ENCODE measurements at places on chromosomes 2 and 18.
A peak's percentile ranks its signal among the peaks of the same experiment; 100 is the strongest.

GRCh38 chr18:59633317-59633716 is 63.9 kb downstream of the CCBE1 start:
- DNase-seq: no peak

- no peak for DNase-seq
These were observed 60.6 kb downstream of the ZNF516 start for GRCh38 chr18:76434452-76434851.

- no peak for DNase-seq
These were observed 80.5 kb downstream of the GALNT14 start for GRCh38 chr2:31057691-31058090.

DNA sequence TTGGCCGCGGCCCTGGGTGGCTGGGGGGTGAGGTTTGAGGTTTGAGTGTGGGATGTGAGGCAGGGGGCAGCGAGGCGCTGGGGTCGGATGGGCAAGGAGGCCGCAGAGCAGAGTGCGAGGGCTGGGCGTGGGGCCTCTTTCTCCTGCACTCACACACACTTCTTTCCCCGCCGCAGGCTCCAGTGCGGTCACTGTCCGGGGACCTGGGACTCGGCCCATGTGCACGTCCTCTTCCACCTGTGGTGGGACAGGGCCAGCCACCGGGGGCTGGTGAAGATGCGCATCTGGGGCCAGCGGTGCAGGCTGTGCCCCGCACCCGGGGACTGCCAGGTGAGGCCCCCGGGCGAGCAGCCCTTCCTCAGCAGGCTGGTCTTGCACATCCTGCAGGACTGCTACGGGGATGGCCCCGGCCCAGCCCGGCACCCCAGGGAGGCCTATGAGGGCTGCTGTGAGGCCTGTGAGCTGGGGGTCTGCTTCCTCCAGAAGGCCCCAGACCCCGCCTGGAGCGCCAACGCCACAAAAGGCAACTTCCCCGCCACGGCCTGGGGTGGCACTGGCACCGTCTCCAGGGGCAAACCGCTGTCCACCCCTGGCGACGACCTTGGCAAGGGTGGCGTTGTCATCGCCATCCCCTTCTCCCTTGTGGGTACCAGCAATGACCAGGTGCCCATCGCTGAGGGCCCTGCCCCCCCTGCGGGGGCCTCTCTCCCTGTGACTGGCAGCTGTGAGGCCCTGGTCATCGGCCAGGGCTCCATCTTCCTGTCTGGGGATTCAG is 2.2 kb downstream of the RTP5 start:
- no peak for DNase-seq

- DNase-seq: no peak
These were observed 15.7 kb downstream of the MAP4K3 start for GRCh38 chr2:39421354-39421753.

- DNase-seq: no peak
These were observed 181.8 kb downstream of the DSC3 start for GRCh38 chr18:30860741-30861140.

DNA sequence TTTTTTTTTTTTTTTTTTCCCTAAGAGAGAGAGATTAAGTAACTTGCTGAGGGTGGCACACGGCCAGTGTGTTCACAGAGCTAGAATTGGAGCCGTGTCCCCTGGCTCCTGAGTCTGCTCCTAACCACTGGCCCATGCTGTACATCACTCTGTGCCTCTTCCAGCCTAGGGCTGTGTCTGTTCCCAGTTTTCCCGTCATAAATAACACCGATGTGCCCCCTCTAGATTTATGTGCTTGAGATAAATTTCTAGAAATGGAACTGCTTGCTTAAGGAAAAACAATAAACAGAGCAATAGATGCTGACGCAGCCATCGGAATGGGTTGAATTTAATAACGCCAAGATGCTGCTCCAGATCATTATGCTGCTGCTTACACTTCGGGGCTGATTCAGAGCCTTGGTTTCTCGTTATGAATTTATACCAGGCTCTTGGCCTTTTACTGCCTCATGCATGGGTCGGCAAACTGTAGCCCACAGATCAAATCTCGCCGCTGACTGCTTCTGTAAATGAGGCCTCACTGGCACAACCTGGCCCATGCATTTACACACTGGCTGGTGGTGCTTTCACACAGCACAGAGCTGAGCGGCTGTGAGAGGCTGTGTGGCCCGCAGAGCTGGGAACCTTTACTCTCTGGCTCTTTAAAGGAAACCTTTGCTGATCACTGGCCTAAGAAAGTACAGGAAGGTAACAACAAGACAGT is 58.1 kb downstream of the NDUFA10 start:
- no peak for DNase-seq

DNA sequence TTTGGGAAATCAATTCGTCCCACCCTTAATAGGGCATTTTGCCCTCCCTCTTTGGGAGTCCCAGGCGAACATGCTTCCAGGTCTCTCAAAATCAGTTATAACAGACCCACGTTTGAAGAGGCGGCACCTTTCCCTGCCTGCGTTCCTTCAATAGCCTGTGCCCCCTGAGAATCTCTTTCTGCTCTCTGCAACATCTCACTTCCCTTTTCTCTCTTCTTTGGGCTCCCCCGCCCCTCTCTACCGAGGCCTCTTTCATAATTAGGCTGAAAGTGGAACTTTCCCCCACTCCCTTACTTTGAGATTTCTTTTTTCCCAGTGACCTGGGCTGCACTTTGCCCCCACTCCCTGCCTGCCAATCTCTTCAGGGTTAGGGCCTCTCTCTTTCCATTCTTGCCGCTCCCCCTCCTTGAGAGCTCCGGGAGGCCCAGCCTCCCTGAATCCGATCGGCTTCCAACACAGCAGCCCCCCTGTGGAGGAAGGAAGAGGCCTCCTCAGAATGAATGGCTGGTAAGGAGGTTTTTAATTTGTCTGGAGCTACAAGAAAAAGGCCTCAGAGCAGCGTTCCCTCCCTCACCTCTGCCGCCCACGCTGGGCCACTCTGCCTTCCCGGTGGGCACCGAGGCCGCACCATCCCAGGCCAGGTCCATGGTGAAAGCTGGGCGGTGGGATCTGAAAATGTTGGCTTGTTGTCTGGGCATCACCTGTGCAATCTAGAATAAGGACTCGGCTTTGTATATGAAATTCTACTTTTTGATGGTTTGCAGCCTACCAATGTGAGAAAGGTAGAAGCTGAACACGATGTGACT is 162.6 kb upstream of the SIX3 start:
- DNase-seq: no peak

DNA sequence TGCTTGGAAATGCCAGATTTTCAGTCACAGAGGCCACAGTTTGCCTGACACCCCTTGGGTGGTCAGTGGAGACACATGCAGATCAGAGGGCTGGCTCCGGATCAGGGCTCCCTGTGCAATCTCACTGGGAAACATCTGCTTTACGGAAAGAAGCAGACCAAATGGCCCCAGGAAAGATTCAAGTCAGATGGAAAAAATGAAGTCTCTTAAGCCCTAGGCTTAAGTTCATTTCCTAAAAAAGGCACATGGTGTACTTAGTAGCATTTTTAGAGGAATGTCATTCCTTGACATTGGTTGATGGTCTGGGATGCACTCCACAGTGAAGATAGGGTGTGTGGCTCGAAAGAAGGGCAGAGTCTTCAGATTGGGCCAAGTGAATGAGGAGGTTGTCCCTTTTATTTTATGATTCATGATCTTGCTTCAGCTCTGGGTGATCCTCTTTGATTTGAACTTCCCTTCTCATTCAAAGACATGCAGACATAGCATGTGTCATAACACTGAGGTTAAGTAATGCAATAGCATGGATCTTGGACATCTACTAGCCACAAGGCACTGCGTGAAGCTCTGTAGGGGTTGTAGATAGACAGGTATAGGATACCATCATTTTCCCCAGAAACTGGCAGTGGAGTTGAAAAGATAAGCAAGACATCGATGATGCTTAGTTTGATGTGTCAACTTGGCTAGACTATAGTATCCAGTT is 56.5 kb downstream of the KCNE4 start:
- DNase-seq: no peak

DNA sequence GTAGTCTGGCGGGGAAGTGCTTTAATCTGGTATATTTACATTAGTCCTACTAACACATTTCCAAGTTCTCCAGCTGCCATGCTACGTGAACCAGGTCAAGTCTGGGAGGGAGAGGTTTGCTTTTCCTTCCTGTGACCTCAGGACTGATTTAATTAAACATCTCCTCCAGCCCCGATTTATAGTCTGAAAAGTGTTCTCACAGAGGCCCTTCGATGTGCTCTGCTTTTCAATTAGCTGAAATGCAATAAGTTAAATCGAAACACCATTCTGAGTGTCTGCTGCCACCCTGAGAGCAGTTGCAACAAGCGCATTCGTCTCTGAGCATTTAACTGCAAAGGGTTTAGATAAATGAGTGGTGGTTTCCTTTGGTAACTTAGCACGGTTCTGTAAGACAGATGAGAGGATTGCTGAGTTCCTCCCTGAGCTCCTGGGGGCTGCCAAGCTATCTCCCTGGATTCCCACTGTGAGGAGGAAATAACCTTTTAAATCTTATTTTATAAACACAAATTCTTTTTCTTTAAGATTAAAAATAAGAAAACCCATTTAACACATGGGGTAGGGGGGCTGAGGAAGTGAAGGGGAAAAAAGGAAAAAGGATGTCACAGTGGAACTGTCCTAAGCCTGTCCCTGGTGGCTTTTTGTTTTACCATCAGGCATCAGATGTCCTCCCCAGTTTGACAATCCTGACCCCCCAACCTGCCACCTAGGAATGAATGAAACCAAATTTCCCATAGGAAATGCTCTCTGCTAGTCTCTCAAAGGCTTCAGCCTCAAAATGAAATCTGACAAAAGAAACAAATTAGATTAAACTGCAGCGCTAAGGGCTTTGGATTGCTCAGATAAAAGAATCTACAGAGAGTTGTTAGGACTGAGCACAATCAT is 56.5 kb upstream of the CREB1 start:
- DNase-seq: peak; percentile 77

DNA sequence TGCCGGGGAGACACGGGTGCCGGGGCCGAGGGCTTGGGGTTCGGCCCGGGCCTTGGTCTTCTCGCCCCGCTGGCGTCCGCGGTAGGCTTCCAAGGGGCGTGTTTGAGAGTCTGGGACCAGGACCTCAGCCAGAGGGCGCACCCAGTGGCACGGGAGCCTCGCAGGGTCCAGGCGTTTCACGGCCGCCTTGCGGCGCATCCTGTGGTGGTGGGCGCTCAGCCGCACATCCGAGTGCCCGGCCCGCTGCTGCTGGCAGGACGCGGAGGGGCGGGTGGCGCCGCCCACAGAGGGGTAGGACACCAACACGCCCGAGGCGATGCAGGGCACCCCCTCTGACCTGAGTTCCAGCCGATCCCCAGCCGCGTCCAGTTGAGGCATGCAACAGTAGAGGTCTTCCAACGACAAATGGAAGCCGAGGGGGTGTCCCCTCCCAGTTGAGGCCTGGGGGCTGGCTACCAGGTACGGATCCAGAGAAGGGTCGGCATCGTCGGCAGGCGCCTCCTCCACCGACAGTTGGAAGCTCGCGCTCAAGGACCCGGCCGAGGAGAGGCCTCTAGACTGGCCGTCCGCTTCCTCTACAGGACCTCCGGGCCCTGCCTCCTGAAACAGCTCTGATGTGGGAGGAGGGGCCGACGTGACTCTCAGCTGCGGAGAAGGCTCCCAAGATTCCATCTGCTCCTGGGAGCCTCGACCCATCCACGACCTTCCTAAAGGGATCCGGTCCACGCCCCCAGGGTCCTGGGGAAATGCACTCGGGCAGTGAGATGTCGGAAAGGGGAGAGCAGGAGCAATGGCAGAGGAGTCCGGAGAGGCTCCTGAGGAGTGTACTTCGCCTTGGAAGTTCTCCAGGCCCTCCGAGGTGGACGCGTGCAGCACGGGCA is 6.3 kb downstream of the C2orf81 start:
- DNase-seq: no peak

- no peak for DNase-seq
These were observed 146.3 kb upstream of the TTC39C start for GRCh38 chr18:23868136-23868785.

DNA sequence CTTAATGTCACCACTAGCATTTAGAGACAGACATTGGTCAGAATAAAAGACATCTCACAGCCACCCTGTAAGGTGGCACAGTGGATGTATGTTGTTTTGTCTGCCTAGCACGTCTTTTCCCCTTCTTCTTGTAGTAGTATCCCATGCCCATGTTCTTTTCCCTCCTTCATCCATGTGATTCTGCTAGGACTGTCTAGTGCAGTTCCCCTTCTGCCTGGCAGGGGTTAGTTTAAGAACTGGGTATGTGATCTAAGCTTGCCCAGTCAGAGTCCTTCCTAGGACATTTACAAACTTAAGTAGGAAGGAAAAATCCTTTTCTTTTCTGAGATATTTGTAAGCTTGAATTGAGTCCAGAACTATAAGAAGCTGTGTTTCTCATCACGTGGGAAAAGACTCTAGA is 172.3 kb downstream of the BABAM2 start:
- no peak for DNase-seq
